Fibroblast of skin of back (primary cell): ENCODE measurements at places on chromosomes 2 and 18.

DNA sequence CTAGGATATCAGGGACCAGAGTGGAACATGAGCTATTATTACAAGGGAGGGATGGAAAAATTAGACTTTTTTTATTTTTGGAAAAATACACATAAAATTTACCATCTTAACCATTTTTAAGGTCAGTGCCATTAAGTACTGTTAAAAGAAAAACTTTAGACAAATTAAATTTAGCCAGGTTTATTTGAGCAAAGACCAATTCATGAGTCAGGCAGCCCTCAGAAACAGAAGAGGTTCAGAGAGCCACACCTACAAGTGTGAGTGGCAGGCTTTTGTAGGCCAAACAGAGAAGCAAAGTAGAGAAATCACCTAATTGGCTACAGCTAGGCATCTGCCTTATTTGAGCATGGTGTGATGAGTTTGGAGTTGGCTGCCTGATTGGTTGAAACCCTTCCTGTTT is 301.3 kb upstream of the RAB12 start:
- DNase-seq = no peak

GRCh38 chr2:179460181-179460929 is 195.7 kb upstream of the SESTD1 start:
- DNase-seq = peak; percentile 97

DNA sequence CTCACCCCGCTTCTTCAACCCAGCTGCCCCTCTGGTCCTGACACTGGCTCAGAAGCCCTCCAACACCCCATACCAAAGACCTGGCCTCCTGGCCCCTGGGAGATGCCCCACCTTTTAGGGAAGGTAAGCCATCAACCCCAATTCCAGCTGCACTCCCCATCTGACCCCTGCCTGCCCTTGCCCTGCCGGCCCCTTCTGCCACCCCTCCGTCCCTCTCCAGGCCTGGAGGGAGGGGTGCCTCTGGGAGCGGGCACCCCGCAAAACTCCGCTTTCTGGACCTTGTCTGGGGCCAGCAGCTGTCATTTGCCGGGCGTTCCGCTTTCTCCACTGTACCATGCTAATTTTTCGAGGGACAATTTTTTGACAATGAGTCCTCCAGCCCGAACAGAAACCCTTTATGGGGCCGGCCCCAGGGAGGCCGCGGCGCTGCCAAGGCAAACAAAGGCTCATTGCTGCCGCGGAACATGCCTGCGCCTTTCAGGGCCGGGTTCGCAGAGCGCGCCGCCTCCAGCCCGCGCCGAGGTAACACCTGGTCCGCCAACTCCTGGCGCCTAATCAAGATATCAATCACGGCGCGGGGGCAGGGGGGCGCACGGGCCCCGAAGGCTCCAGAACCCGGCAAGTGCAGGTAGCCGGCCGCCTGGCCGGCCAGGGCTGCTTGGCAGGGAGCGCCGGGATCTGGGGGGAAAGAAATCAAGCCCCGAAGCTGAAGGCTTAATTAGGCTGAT is 96.0 kb downstream of the INHBB start:
- peak; percentile 75 for DNase-seq

- DNase-seq = peak; percentile 47
Observed at GRCh38 chr2:43100883-43101662, 125.3 kb downstream of the ZFP36L2 start.

- DNase-seq = no peak
Observed at GRCh38 chr2:200584639-200585038, 1.2 kb upstream of the AOX1 start.

- DNase-seq = peak; percentile 35
Observed at GRCh38 chr18:23812546-23813440, 123.5 kb downstream of the LAMA3 start.
